ENCODE measurements at places on chromosomes 7 and 10.
A peak's percentile ranks its signal among the peaks of the same experiment; 100 is the strongest.

DNA sequence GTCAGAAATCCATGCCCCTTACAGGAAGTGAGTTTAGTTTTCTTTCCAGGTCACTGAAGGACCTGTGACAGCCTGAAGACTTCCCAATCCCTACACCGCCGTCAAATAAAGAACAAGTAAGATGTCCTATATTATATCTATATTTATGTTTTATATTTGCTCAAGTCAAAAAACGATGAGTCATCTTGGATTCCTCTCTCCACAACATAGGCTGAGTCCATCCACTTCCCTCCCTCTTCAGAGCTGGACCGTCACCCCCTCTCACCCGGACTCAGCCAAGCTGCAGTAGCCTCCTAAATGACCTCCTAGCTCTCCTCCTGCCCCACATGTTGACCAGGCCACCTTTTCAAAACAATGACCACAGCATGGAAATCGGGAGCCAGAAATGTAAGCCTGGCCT is 53.5 kb downstream of the GLI3 start:
- peak; percentile 13 for DNase-seq

- no peak for DNase-seq
These were observed 987.9 kb downstream of the CCSER2 start for GRCh38 chr10:85316276-85316675.

DNA sequence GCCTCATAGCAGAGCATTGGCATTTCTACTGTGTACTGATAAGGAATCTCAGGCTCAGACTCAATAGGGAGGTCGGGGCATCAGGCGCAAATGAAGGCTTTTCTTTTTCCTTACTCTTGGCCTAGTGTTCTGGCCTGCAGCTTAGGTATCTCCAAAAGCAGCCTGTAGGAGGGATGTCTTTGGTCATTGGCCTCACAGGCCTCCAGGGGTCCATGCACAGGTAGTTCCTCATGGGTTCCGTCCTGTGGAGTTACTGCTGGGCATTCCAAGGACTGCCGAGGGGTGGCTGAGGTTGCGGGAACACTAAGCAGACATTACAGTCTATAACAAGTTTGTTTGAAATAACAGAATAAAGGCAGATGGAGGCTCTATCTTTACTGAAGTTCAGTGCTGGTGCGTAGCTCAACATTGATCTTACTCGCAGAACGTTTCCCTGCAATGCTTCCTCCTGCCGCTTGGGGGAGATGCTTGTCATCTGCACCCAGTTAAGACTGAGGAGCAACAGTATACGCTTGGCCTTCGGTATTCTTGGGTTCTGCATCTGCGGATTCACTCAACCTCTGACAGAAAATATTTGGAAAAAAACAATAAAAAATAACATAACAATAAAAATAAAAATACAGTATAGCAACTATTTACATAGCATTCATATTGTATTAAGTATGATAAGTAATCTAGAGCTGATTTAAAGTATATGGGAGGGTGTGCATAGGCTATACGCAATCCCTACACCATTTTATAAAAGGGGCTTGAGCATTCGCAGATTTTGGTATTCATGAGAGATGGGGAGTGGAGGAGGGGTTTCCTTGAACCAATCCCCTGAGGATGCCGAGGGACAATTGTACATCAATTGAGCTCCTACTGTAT is 58.9 kb downstream of the SH2D4B start:
- peak; percentile 24 for DNase-seq

DNA sequence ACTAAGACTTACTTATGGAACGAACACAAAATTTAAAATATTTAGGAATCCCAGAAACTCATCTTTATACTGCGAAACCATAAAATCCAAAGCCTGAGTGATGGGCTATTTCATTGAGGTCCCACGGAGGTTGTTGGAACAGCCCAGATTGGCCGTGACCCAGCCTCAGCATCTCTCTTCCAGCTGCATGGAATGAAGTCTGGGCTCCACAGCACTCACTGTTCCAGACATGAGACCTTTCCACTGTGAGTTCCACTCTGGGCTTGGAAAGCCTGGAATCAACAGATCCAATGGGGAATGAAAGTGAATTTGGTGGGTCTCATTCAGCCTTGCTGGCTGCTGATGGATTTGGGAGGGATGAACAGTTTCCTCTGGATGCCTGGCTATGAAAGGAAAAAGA is 184.9 kb downstream of the EMX2 start:
- DNase-seq = no peak

DNA sequence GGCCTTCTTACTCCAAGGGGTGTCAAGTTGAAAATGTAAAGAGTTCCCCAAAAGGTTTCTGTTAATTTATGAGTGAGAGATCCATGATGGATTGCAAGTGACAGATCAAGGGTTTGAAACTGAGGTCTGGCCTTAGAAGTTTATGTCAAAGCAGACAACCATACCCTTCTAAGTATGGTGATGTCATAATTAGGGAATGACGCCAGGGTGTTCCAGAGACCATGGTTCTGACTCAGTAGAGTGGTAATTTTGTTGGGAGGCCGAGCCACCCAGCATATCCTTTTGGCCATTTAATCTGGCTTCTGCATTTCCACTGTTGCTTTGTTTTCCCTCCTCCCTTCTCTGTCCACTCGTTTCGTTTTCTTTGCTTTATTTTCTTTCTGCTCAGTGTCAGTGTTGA is 2.7 kb downstream of the TRUB1 start:
- peak; percentile 38 for DNase-seq

GRCh38 chr7:107857541-107857912 is 33.5 kb upstream of the DLD start:
- DNase-seq = peak; percentile 71

GRCh38 chr7:50317697-50318669 is 13.5 kb downstream of the IKZF1 start:
- no peak for DNase-seq

GRCh38 chr10:3099291-3100092 is 32.1 kb downstream of the PFKP start:
- DNase-seq = peak; percentile 77

- no peak for DNase-seq
These were observed 109.7 kb downstream of the AVL9 start for GRCh38 chr7:32605032-32605431.

- no peak for DNase-seq
These were observed 47.9 kb downstream of the CELF2 start for GRCh38 chr10:11065567-11065966.

DNA sequence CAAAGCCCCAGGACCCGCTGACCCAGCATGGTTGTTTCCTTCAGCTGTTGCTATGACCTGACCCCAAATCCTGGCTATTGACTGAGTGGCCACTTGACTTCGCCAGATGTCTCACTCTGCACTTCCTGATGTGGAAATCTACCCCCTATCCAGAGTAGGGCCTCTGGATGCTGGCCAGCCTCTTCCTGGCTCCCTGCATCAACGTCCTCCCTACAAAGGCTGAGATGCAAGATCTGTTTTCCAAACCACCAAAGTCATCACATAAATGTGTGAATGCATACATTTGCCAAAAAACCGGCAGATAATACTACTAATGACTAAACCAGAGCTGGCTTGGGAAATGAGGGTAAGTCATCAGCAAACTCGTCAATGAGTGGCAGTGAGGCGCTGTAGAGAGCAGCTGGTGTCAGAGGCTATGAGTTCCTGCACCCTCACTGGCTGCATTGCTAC is 70.4 kb downstream of the PYROXD2 start:
- DNase-seq = peak; percentile 89
